ENCODE measurements at places on chromosomes 12 and 14.

GRCh38 chr14:58637040-58637390 is 747 bp upstream of the DACT1 start:
- DNase-seq: no peak

GRCh38 chr12:121227294-121227693 is 17.4 kb downstream of the P2RX4 start:
- DNase-seq: no peak

GRCh38 chr12:56202838-56203237 is 13.6 kb upstream of the SMARCC2 start:
- DNase-seq: no peak

GRCh38 chr14:100524933-100525243 is 62.3 kb downstream of the BEGAIN start:
- peak; percentile 49 for DNase-seq

DNA sequence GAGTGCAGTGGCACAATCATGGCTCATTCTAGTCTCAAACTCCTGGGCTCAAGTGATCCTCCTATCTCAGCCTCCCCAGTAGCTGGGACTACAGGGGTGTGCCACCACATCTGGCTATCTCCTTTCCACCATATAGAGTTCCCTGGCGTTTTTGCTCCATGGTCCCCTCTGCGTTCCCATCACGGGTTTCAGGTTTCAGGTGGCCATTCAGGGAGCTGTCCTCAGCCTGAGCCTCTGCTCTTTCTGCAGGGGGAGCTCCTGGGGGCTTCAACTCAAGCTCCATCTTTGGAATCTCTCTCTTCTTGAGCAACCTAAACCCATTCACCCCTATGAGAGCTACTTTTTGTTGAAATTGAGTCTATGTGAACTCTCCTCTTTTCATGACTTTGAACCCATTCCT is 11.6 kb downstream of the SMIM41 start:
- DNase-seq: no peak

All from CD14-positive monocyte (primary cell).